Skin of body (tissue), 3 donors: ENCODE measurements at places on chromosomes 5 and 9.

GRCh38 chr5:88829775-88830174 lies 53.2 kb downstream of the MEF2C start:
- DNase-seq, result no peak

DNA sequence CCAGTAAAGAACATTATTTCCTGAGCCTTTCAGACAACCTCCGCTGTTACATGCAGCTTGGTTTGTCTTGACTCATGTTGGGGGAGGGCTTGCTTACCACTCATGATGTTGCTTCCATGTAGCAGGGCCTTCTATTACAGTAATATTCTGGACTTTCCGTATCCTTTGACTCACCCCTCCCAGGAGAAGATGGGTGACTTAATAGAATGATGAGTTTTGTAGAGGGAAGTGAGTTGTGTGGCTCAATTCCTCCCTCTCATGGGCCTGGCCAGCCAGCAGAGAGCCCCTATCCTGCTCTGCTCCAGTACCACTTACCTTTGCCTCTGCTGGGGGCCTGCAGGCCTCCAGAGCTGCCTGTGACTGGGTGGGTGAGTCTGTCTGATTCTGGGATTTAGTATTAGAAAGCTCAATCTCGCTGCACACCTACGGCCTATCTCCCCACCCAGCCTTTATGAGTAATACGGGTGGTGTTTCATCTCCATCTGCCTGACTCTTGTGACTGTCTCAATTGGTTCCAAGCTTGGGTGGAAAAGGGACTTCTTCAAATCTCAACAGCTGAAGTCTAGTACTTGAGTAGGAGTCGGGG lies 52.6 kb upstream of the KLF9 start:
- no peak for DNase-seq

- no peak for DNase-seq
Measured at GRCh38 chr5:93616538-93617174, 33.6 kb downstream of the NR2F1 start.

DNA sequence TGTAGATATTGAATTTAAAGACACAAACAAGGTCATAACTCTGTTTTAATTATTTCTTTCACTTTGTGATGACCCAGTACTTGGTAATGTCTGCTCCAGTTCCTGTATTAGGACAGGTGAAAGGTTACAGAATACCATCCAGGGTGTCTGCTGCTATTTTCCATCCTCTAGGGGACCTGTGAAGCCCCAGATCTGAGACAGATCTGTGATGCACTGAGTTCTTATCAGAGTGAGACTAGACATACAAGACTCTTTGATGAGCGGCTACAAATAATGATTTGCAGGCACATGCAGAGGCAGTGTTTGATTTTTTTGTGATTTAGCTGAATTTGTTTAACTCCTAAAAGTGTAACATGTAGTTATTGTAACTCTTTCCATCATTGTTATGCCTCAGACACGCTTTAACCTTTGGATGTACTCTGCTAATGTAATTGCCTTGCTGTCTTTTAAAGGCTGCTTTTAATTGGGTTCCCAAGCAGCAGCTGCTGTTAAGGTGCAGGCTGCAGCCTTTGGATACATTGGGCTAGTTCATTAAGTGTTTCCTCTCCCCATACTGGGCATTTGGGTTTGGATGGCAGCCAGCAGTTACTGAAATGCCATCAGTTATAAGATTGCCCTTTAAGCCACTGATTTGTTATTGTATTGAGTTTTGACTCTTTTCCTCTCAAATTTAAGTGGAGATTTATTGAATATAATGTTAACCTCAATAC lies 63.3 kb downstream of the RASGRF2 start:
- DNase-seq, result no peak

DNA sequence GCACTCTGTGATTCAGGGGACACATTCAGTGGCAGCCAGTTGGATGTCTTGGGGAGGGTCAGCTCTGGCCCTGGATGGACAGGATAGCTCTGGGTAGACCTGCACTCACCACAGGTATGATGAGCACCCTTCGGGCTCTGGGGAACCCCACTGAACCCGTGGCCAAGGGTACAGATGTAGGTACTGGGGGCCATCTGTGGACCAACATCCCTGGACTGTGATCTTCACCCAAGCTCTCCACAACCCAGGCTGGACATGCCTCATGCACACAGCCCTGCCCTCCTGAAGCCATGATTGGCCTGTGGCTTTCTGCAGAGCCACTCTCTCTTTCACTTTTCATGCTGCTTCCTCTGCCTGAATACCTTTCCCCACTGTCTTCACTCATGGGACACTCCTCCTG lies 15.6 kb upstream of the ACSL6 start:
- DNase-seq, result no peak

- no peak for DNase-seq
Measured at GRCh38 chr9:81599837-81600236, 89.5 kb downstream of the TLE1 start.

GRCh38 chr9:32571969-32572899 lies 725 bp downstream of the NDUFB6 start:
- peak; percentile 31 for DNase-seq

GRCh38 chr9:127835991-127836516 lies 18.4 kb downstream of the ENG start:
- DNase-seq, result no peak

GRCh38 chr5:111530298-111530740 lies 18.0 kb upstream of the STARD4 start:
- no peak for DNase-seq

GRCh38 chr5:10839916-10840599 lies 79.0 kb upstream of the DAP start:
- DNase-seq, result no peak

DNA sequence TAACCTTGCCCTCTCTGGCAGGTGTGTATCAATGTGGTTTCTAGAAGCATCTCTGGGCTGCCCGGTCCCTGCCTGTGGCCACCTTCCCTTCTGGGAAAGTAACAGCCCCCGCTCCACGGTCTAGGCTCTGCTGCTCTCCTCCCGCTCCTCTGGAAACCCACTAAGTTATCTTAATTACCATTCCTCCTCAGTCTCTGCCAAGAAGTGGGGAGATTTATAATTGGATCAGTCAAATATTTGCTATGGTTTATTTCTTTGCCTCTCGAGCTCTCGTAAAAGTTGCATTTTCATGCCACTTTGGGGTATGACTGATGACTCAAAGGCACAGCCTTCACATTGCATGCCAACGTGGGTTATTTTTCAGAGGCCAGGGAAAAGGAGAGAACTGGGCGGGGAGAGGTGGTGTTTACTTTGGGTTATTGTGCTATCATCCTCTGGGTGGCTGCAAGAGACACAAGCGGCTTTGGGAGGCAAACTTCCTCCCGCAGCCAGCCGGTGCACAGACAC lies 205.3 kb upstream of the WWC1 start:
- DNase-seq, result no peak

GRCh38 chr5:14102666-14103065 lies 40.5 kb upstream of the TRIO start:
- DNase-seq, result no peak

- DNase-seq, result peak; percentile 53
Measured at GRCh38 chr5:42889311-42889933, 77.7 kb upstream of the SELENOP start.

DNA sequence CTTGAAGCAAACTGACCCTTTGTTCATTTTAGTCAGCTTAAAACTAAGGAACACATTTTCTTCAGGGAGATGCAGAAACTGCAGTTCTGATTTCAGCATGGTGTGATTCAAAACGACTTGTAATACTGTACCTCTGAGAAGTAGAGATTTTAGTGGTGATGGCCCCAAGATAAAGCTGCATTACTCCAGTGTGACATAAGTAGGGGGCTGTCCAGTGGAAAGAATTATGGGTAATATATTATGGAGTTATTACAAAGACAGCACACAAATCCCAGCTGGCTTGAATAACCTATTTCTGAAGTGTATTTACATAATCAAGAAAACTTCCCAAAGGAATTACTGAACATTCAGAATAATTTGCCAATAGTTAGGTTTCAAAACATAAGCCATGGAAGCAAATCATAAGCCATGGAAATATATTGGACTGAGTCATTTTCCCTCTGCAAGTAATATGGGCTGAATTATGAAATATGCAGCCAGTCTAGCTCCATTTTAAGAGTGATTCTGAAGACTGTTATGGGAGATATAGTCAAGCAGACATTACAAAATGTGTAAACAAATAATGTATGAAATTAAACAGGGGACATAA lies 133.7 kb upstream of the FBXL17 start:
- DNase-seq, result no peak

- DNase-seq, result no peak
Measured at GRCh38 chr5:88761939-88762338, 121.0 kb downstream of the MEF2C start.

GRCh38 chr5:107807431-107807830 lies 136.7 kb upstream of the EFNA5 start:
- no peak for DNase-seq

- DNase-seq, result no peak
Measured at GRCh38 chr5:75091597-75091996, 39.2 kb upstream of the GCNT4 start.

DNA sequence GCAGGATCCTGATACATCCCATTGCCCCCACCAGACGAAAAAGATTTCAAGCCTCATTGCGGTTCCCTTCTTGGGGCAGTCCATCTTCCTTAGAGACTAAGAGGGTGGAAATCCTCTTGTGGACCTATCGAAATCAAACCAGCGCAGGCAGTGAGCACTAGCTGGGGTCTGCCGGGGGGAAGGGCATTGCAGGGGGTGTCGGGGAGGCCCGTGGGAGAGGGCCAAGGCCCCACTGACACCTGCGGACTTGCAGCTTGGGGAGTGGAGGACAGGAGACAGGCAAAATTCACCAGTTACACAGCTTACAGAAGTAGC lies 522 bp downstream of the BTNL9 start:
- no peak for DNase-seq

DNA sequence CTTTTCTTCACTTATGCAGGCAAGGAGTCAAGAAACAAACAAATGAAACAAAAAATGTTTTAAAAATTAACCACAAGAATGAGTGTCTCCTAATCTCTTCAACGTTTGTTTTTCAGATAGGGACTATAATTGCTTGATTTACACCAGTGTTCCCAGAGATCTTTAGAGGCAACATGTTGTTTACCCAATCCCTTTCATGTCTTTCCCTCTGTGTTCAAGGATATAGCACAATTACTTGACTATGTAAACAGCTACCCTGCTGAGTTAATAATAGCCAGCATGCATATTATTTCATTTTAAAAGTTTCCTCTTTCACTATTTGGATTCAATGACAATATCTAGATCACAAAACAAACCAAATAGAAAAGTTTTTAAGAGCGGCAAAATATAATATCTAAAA lies 25.1 kb upstream of the SHISAL2B start:
- DNase-seq, result no peak

DNA sequence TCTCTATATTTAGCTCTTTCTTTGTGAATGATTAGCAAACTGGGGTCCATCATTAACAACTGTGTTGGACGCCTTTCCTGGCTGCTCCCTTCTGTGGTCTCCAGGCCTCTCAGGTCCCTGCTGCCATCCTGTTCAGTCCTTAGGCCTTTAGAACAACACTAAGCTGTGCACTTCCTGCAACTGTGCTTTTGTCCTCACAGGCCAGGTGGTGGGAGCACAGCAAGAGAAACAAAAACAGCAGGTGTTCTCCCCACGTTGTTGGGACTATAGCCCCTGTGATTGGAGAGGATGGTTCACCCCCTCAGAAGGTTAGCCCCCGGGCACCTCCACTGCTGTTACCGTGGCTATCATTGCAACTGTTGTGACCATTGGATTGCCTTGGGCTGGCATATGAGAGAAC lies 41.7 kb upstream of the CLINT1 start:
- DNase-seq, result no peak

DNA sequence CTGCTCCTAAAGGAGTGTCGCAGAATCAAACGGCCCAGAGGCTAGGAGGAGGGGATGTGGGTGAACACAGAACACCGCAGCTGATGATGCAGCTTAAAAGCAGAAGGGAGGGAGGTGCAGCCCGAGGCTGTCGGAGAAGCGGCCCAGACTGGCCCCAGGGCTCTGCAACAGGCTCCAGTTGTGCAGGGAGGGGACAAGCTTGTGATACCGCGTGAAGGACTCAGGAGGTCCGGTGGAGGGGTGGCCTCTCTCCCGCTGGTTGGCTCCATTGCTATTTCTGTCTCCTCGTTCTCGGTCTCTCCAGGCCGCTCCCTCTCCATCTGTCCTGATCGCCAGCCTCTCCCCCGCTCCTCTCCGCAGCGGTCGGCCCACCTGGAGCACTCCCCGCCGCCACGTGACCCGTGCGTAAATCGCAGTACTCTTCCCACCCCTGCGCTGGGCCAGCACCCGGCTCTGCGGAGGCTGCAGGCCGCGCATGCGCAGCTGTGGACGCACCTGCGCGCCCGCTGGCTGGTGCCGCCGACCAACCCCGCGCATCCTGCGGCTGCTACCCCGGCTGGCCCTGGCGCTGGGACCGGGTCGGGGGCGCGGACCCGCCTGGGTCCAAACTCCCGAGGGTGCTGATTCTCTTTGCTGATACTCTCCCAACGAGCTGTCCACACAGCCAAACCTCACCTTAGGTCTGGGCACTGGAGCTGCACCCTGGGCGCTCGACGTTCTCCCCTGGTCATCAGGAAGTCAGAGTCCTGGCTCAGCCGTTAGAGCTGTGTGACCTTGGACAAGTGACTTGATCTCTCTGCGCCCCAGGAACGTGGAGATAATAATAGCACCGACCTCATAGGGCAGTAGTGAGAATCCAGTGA lies 3.7 kb upstream of the STXBP1 start:
- no peak for DNase-seq

DNA sequence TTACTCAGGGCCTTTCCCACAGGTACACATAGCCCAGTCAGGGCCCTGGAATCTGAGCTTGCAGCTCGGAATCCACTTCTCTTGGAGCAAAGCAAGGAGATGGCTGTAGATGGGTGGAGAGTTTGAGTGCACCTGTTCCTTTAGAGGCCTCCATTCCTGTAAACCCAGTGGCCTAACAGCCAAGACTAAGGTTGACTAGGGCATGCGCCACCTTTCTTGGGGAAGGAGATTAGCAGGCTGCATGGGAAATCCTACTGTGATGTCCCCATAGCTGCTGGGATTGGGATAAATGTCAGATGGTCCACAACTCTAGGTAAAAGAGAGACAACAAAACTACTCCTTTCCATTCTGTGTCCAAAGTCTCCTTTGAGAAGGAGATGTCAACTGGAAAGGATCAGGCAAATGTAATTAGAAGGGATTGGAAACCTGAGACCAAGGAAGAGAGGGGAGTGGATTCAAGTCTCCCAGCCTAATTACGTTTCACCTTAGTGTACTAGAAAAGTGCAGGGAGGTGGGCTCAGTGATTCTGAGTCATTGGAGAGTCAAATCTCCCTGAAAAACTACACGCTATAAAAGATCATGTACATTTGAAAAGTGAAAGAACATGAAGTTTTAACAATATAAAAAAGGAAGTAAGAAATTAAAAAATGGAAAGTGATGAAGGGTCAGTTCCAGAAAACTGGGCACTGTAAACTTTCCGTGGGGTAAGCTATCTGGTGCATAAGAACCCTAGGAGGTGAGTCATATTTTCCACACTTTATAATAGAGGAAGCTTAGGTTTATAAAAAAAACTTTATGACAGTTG lies 104.2 kb downstream of the SEC61B start:
- no peak for DNase-seq

- DNase-seq, result no peak
Measured at GRCh38 chr5:74334762-74335384, 305.7 kb downstream of the ENC1 start.
